ENCODE measurements at places on chromosomes 2 and 18. TPM values are rescaled to one million over a fixed set of nuclear protein-coding genes. Genes with fewer than 3 reads are reported as not detected.

Gene IL1F10
- not detected for total RNA-seq

Gene ARHGAP15
- 0.13 TPM for total RNA-seq

Gene ZDBF2
- total RNA-seq = 5.0 TPM

Gene CFAP53
- total RNA-seq = 0.33 TPM

Gene KLHL14
- total RNA-seq = not detected

Gene SLC9A4
- total RNA-seq = not detected

Gene SRSF7
- 335 TPM for total RNA-seq

Gene TMEM200C
- not detected for total RNA-seq

Gene MARCHF4
- 24.1 TPM for total RNA-seq

Measured in HT1080 (cell line).